Activated CD8-positive, alpha-beta T cell treated with anti-CD3 and anti-CD28 coated beads for 36 hours (primary cell): ENCODE measurements at places on chromosomes 7 and 10. TPM values are rescaled to one million over a fixed set of nuclear protein-coding genes. Genes with fewer than 3 reads are reported as not detected.

DNA sequence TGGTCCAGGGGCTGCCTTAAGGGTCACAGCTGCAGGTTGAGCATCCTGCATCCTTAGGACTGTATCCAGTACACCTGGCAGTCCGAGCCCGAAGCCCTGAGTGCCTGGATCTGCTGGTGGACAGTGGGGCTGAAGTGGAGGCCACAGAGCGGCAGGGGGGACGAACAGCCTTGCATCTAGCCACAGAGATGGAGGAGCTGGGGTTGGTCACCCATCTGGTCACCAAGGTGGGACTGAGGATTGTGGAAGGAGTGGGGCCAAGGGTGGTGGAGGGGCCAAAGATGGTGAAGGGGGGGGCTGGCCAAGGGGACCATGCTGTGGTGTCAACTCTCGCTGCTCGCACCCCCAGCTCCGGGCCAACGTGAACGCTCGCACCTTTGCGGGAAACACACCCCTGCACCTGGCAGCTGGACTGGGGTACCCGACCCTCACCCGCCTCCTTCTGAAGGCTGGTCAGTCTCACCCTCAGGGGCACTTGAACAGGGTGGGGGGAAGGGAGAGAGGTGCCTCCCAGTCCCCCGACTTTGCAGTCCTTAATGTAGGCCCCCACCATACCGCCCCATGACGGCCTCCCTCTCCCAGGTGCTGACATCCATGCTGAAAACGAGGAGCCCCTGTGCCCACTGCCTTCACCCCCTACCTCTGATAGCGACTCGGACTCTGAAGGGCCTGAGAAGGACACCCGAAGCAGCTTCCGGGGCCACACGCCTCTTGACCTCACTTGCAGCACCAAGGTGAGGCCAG is 5.3 kb downstream of the NFKB2 start:
- H3K4me3 ChIP-seq = peak overlapping the region; percentile 93
- H3K4me1 ChIP-seq = peaks cover 47% of the 10 kb centered on the region
- H3K36me3 ChIP-seq = peaks cover 65% of the 10 kb centered on the region

- H3K27ac ChIP-seq = peak overlapping the region; percentile 37
- no peak for DNase-seq
- no peak overlapping the region for H3K4me3 ChIP-seq
Measured at GRCh38 chr10:4834898-4835405, 8.9 kb downstream of the AKR1E2 start.

GRCh38 chr10:128938558-128938957 is 528.5 kb upstream of the MGMT start:
- H3K4me3 ChIP-seq = no peak overlapping the region
- no peak for DNase-seq
- H3K4me1 ChIP-seq = no peaks in the 10 kb centered on the region

DNA sequence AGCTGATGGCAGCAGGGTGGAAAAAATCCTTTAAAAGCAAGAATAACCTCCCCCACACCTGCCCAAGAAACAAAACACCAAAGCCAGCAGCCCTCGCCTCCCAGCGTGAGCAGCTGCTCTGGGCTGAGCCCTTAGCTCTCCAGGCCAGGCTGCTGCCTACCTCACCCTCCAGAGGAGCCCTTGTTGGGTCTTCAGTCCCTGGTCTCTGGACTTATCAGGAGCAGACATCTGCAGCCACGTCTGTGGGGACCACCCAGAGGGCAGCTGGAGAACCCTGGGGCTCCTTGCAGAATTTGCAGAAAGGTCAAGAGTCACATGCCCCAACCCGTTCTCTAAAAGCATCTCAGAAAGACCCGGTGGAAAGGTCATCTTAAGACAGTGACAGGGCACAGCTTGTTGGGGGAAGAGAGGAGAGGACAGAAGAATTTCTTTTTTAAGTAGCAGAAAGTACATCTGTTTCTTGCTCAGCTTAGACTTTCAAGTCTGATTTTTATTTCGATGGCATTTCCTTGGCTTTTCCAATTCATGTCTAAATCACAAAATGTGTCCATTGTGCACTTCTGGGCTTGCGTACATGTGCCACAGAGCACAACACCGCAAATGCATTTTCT is 425.7 kb upstream of the NFE2L3 start:
- no peak overlapping the region for H3K27ac ChIP-seq
- H3K4me1 ChIP-seq = no peaks in the 10 kb centered on the region
- no peak overlapping the region for H3K4me3 ChIP-seq
- DNase-seq = no peak

DNA sequence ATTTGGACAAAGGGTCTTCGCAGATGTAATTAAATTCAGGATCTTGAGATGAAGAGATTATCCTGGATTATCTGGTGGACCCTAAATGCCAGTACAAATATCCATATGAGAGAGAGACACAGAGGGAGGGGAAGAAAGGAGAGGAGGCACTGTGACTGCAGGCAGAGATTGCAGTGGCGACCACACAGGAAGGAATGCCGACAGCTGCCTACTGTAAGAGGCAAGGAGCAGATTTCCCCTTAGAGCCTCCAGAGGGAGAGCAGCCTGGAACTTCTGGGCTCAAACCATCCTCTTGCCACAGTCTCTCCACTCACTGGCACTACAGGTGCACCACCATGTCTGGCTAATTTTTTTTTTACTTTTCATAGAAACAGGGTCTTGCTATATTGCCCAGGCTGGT is 152.3 kb downstream of the SDK1 start:
- H3K4me1 ChIP-seq = peaks cover 4% of the 10 kb centered on the region
- H3K36me3 ChIP-seq = no peaks in the 10 kb centered on the region
- no peak overlapping the region for H3K27ac ChIP-seq
- H3K4me3 ChIP-seq = no peak overlapping the region
- no peaks in the 10 kb centered on the region for H3K27me3 ChIP-seq

- H3K4me3 ChIP-seq = no peak overlapping the region
- H3K36me3 ChIP-seq = no peaks in the 10 kb centered on the region
- DNase-seq = no peak
- H3K27ac ChIP-seq = no peak overlapping the region
Measured at GRCh38 chr10:15898046-15898445, 37.7 kb upstream of the MINDY3 start.

GRCh38 chr7:96331775-96332174 is 9.9 kb upstream of the SLC25A13 start:
- no peaks in the 10 kb centered on the region for H3K36me3 ChIP-seq
- no peak for DNase-seq
- H3K4me3 ChIP-seq = no peak overlapping the region
- H3K4me1 ChIP-seq = no peaks in the 10 kb centered on the region

- no peak overlapping the region for H3K4me3 ChIP-seq
- DNase-seq = no peak
- no peaks in the 10 kb centered on the region for H3K4me1 ChIP-seq
- H3K27ac ChIP-seq = no peak overlapping the region
- H3K27me3 ChIP-seq = peaks cover 3% of the 10 kb centered on the region
Measured at GRCh38 chr10:123847686-123848432, 43.7 kb downstream of the CPXM2 start.

DNA sequence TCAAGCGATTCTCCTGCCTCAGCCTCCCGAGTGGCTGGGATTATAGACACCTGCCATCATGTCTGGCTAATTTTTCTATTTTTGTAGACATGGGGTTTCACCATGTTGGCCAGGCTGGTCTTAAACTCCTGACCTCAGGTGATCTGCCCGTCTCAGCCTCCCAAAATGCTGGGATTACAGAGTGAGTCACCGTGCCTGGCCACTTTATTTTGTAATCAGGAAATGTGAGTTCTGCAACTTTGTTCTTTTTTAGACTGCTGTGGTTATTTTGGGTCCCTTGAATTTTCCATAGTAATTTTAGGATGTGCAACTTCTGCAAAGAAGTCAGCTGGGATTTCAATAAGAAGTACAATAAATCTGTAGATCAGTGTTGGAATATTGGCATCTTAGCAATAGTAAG is 96.8 kb downstream of the CYTH3 start:
- no peak overlapping the region for H3K4me3 ChIP-seq
- H3K27ac ChIP-seq = no peak overlapping the region
- no peaks in the 10 kb centered on the region for H3K27me3 ChIP-seq
- no peaks in the 10 kb centered on the region for H3K4me1 ChIP-seq

GJD4 gene
- not detected for total RNA-seq

PLCE1 gene
- total RNA-seq = not detected

SAMD9L gene
- total RNA-seq = 13.6 TPM

DENND2A gene
- total RNA-seq = not detected

GSAP gene
- total RNA-seq = 3.0 TPM

PRKCQ gene
- 46.3 TPM for total RNA-seq

PCLO gene
- not detected for total RNA-seq
